AG10803 (cell line): ENCODE measurements at places on chromosomes 2 and 18.

DNA sequence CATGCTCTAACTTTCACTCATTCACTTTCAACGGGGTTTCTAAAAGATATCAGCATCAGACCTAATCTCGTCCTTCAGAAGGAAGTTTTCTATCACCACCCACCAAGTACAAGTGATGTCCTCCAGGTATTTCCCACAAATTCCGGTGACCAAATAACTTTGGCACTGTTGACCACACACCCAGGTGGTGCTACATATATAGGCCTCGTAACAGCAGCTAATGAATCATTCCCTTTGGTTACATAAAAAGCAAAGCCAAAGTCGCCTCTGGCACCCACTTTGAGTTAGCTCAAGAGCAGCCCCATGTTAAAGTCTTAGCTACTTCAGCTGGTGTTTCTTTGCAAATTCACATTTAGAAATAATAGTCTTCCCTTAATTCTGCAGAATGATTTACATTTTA, 138.2 kb upstream of the OSR1 start:
- DNase-seq, result no peak

DNA sequence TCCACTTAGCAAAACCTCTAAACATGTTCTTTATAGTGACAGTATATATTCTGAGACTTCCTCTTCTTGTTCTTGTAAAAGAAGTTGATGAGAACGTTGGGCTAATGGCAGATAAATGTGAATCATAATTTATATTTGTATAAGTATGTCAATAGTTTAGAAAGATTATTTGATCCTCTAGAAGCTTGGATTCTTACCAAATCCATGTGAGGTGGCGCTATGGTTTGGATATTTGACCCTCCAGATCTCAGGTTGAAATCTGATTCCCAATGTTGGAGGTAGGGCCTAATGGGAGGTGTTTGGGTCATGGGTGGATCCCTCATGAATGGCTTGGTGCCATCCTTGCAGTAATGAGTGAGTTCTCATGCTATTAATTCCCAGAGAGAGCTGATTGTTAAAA, 29.8 kb upstream of the SCN1A start:
- DNase-seq, result no peak

- no peak for DNase-seq
These were observed 141.7 kb downstream of the OTX1 start for GRCh38 chr2:63192169-63192888.

DNA sequence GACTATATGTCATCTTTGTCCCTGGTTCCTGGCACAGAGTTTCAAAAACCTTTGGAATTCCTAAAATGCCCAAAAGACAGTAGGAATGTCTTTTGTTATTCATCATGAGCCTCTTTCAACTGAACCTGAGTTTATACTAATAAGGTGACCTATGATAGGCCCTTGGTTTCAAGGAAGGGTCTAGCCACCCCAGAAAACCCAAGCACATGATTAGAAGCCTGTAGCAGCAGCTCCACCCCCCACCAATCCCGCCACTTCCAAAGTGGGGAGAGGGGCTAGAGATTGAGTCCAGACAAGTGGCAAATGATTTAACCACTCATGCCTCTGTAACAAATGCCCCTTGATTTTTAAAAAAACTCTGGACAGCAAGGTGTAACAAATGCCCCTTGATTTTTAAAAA, 56.8 kb downstream of the ADD2 start:
- DNase-seq, result no peak

DNA sequence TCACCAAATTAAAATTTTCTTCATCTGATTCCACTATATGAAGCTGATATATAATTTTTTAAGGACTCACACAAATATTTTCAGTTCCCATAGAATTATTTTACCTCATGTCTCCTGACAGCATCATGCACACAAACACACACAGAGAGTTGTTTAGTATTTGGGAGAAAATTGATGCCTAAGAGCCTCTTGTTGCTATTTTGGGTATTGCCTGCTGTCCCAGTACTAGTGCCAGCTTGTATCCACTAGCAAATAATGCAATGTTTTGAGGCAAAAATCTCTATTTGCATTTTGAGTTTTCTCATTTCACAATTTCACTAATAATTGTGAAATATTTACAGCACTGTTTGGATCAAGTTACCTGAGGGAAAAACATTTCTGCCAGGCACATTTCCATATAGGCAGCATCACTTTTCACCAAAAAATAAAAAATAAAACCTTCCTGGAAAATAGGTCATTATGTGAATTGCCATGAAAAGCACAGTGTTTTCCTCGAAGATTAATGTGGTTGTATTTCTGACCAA, 328.2 kb downstream of the KCNJ3 start:
- DNase-seq, result no peak

DNA sequence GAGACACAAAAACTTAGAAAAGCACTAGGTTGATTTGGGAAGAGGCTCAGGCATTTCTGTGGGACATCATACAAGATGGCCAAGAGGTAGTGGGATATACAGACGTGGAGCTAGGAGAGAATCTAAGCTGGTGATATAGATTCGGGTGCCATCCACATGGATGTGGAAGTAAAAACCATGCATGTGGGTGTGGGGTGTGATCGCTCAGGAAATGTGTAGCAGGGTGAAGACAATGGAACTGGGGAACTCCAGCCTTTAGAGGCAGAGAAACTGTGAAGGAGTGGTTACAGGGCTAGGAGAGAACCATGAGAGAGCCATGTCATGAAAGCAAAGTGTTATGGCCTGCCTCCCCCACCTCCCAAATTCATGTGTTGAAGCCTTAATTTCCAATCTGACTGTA, 43.0 kb upstream of the CTLA4 start:
- DNase-seq, result no peak

- DNase-seq, result no peak
These were observed 80.9 kb downstream of the GCA start for GRCh38 chr2:162424816-162425215.

GRCh38 chr2:48510329-48510728, 19.6 kb upstream of the STON1 start:
- DNase-seq, result peak; percentile 73

- no peak for DNase-seq
These were observed 27.1 kb upstream of the ZNF516 start for GRCh38 chr18:76522122-76522503.

GRCh38 chr2:72147303-72147971, at the start of gene CYP26B1:
Gene CYP26B1, minus strand, starts transcription at chr2:72147862. Its CDS starts 28 bp downstream, at chr2:72147834.
- no peak for DNase-seq

- no peak for DNase-seq
These were observed 16.5 kb downstream of the GATA6 start for GRCh38 chr18:22185771-22186386.

DNA sequence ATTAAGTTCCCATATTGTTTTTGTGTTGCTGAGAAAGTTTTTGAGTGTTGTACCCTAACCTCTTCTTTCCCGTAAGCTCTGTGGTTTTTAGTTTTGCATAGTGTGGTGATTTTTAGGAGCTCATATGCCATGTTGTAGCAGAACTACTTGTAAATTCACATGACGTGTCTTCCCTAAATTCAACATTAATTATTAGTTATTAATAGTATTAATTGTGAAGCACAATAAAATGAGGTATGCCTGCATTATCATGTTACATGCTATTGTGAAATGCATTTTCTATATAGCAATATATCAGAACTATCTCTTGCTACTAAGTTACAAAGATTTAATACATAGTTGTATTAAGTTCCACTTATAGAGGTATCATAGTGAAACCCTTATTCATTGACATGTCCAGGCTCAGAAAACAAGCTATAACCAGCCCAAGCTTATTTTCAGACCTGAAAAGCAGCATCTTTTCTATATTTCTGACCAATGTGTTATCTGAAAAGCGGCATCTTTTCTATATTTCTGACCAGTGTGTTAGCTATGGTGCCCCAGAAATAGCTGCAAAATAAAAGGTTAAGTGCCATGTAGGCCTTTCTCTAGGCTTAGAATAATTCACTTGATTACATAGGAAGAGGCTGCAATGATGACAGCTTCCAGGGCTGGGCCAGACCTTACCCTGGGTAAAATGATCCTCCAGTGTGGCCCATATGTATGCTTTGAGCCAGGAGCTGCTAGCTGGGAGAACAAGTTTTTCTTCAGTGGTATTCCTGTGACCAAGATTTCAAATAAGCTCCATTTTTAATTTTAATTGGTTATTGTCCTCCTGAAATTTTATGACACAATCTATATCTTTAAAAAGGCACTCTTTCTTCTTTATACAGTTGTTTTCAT, 21.6 kb downstream of the EPAS1 start:
- DNase-seq, result no peak

DNA sequence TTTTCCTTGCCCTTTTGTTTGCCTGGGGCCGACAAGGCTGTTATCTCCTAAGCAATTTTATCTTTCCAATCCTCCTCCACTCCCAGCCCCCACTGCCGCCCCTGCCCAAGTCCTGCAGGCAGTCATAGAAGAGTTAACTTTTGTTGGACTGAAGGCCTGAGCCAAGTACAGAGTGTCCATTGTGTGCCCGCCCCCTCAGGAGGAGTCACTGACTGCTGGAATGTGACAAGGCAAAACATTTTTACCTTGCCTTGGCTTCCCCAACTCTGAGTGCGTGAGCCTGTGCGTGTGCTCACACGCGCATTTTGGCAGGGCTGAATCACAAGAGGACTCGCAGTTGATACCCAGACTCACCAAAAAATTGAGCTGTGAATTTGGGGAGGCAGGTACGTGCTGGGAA, 16.2 kb downstream of the SETBP1 start:
- DNase-seq, result no peak

DNA sequence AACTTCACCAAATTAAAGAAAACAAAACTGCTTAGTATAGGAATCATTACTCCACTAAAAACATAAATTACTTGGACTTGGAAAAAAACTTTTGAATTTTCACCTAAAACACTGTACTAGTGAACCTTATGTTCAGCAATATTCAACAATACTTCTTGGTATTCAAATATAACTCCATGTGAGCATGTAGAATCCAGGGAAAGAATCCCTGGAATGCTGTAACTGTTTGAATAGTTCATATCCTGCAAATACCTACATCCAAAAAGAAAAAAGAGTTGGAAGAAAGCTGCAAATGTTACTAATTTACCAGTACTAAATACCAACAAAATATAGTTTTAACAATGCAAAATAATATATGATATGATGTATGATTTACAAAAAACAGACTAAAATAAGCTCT, 65.4 kb downstream of the IKZF2 start:
- DNase-seq, result peak; percentile 55

DNA sequence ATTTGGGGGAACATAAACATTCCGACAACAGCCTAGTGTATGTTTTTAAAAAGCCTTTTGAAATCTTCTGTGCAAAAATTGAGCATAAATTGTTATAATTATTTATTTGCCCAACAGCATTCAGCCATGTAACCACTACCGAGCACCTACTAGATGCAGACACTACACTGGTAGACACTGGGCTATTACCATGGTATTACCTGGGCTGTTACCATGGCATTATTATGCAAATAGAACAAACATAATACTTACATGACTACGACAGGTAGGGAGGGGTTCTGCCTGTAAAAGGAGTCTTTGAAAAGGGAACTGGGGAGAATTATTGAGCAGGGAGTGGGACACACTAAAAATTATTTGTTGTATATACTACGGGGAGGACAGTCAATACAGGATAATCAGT, 116.4 kb downstream of the MREG start:
- no peak for DNase-seq

DNA sequence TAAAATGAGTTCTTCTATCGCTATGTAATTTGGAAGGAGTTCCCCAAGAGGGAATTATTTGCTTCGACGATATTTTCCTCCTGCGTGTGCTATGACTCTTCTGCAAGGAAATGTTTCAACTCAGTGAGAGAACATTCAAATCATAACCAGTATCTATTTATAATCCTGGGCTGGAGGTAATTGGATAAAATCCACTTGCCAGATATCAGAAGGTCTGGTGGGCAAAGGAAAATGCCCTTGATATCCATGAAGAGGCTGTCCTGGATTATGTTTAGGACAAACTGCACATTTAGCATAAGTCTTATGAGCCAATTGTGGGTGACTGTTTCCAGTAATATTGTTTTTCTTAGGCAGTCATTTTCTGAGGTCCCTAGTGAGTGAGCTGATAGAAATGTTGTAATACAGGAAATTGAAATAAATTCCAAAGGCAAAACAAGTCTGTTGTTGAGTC, 17.7 kb downstream of the RPIA start:
- DNase-seq, result peak; percentile 39

GRCh38 chr2:70977605-70978205, 725 bp upstream of the ANKRD53 start:
- DNase-seq, result peak; percentile 87

- DNase-seq, result no peak
These were observed 42.6 kb downstream of the SCN7A start for GRCh38 chr2:166451468-166451867.

DNA sequence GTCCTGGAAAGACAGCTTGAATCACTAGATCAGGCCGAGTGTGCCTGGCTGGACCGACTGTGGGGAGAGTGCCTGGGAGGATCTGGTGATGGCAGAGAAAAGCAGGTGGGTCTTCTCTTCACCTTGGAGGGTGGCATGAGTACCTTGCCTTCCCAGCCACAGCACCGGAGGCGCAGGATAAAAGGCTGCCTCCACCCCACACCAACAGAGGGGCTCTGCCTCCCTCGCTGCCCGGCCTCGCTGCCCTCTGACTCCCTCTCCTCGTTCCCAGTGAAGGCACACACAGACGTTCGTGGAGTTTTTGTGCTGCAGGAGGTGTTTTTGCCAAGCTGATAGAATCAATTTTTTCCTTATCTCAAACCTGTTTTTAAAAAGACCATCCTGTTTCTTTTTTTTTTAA, 71.4 kb upstream of the HAAO start:
- no peak for DNase-seq

GRCh38 chr2:134690629-134691215, 28.1 kb downstream of the TMEM163 start:
- no peak for DNase-seq

GRCh38 chr2:42054714-42055430, 7.1 kb downstream of the PKDCC start:
- DNase-seq, result no peak

GRCh38 chr2:114800371-114800770, 357.9 kb downstream of the DPP10 start:
- no peak for DNase-seq

DNA sequence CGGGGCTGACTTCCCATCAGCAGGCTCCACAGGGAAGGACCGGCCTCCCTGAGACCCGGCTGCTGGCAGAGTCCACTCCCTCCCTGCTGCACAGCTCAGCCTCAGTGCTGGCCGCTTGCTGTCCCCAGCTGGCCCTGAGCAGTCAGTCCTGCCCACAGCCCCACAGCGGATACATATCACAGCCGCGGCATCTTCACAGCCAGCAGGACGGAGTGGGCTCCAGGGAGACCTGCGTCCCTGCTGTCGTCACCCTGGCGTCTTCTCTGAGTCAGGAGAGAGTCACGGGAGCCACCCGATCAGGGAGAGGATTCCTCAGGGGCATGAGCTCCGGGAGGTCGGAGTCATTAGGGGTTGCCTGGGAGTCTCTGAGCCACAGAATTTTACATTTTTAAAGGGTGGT, 13.1 kb upstream of the SNTG2 start:
- peak; percentile 22 for DNase-seq
